Foreskin fibroblast (primary cell): ENCODE measurements at places on chromosomes 5 and 9.

DNA sequence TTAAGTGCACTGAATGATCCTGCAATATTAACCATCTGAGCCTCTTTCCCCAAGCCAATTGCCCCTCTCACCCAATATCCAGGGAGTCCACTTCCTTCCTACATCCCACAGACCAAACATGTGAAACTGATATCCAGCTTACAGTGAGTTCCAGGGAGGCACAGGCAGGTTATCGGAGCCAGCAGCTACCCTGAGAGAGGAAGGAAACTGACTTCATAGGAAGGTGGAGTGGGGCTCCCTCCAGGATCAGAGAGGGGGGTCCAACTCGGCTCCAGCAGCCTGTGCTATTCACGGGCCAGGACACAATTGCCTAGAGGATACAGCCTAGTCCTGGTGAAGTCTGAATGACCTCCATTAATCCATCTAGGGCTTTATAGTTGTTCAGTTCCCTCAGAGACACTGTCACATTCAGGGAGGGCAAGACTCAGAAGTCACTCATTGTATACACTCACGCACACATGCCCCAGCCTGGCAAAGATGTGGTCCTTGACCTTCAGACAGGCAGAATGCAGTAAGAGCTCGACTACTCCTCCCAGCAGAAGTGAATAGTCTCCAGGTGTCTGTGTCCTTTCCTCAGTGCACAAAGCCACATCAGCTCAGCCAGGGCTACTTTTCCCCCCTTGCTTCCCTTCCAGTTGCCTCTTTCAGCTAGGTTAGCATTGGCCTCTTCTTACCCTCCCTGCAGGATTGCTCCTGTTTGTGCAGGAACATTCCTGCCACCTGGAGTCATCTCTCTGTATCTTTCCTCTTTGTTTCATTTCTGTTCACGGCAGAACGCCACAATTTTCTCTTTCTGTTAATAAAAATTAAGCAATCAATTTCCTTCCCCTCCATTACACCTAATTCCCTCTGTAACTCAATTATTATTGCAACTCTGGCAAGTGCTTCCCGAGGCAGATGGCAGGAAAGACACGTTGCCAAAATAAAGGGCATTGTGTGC lies 501.7 kb downstream of the ARHGEF28 start:
- no peak for DNase-seq

DNA sequence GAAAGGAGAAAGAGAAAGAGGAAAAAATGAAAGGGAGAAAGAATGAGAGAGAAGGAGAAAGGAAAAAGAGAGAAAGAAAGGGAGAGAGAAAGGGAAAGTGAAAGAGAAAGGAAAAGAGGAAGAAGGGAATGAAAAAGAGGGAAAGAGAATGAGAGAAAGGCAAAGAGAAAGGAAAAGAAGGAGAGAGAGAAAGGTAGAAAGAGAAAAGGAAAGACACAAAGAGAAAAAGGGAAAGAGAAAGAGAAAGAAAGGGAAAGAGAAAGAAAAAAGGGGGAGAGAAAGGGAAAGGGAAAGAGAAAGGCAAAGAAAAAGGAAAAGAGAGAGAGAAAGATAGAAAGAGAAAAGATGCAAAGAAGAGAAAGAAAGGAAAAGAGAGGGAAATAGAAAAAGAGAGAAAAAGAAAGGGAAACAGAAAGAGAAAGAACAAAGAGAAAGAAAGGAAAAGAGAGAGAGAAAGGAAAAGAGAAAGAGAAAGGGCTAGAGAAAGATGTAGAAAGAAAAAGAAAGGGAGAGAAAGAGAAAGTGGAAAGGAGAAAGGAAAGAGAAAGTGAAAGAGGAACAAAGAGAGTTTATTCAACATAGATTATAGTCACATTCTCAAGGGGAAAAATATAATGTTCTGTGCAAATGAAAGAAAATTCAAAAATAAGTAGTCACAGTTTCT lies 165.2 kb downstream of the TMEM38B start:
- DNase-seq = no peak

- DNase-seq = no peak
Measured at GRCh38 chr9:127411122-127411521, 13.1 kb upstream of the ZNF79 start.

- DNase-seq = no peak
Measured at GRCh38 chr5:122909470-122910100, 64.2 kb downstream of the SNX24 start.

DNA sequence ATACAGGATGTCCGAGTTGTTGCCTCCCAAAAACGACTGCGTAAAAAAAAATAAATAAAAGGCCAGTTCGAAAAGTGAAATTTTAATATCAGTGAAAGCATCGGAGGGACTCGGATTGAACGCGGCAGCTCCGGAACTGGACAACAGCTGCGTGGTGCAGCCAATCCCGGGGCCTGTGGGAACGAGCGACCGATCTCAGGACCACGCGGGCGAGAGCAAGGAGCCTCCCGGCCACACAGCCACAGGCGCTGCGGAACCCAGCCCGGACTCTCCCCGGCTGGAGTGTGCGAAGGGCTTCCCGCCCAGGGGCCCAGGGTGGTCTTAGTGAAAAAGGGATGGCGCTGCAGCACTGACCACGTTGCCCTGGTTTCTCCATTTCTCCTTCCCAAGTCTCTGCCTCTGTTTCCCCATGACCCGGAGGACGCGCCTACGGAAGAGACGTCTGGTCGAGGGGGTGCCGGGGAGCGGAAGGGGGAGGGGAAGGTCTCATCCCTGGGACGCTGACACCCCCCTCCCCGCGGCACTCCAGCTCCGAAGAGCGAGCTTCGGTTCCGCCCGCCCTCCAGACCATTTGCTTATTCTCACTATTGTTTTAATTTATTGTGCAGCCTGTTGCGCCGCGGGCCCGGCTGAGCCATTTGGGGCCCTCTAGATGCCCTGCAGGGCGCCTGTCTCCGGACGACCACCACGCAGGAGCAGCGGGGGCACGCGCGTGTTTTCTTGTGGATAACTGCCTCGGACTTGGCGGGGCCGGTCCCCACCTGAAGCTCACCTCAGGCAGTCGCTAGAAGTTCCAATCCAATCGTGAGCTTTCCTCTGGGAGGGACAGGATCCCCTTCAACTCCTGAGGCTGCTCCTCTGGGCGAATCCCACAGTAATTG lies 303.0 kb downstream of the PARP8 start:
- DNase-seq = no peak

DNA sequence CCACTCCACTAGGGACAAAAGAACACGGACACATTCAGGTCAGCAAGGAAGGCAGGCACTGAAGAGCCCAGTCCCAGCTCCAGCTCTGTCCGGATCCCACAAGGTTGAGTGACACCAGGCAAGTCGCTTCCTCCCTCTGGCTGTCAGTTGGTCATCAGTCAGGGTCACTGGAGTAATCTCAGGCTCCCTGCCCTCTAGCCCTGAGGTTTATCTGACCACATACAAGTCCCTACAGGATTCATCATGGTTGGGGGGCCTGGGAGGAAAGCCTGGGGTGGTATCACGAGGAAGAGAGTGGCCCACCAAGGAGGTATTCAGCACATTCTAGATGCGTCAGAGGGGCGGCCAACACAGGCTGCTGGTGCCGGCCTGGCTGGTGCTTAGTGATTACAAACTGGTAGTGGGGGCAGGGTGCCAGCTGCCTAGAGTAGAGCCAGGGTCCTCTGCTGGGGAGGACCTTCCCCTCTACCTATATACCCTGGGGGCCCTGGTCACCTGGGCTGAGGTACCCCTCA lies 81.5 kb downstream of the SHB start:
- no peak for DNase-seq

DNA sequence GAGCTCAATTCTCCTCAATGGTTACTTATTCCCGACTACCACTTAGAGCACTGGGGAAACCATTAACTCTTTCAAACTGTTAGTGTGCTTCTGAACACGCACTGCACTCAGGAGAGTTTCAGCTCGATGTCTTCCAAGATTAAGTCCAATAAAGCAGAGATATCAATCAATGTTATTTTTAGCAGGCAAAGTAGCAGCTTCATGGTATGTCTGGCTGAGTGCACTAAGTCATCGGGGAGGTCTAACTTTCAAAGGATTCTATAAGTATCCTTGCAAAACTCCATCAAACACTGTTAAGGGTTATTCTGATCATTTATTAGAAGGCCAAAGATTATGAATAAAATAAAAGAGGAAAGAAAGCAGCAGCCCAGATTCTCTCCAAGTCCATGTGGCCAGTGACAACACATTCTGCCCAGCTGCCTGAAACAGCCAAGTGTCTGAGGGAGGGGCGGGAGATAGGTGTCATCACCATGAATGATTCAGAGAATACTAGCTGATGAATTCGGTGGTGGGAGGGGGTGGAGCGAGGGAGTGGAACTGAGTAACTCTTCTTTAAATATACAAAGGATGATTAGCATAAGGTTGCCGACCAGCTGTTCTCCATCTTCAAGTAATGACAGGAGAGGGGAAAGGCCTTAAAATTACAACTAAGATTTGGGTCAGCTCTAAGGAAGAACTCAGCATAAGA lies 21.3 kb downstream of the NREP start:
- DNase-seq = peak; percentile 98

DNA sequence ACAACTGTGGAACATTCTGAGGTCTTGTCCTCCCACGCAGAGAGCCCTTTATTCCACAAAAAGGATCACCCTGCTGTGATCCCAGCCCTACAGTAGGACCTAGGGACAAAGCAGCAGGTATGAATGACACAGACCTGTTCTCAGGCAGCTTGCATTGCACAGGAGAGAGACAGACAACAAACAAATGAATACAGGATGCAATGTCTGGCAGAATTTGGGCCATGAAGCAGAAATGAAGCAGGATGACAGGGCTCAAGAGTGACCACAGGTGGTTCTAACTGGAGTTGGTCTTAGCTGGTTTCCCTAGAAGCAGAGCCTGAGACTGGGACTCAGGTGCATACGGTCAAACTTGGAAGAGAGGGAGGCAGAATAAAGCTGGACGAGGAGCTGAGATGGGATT lies 388.8 kb downstream of the CDK5RAP2 start:
- no peak for DNase-seq

GRCh38 chr5:127664093-127664492 lies 15.2 kb downstream of the CTXN3 start:
- DNase-seq = no peak

DNA sequence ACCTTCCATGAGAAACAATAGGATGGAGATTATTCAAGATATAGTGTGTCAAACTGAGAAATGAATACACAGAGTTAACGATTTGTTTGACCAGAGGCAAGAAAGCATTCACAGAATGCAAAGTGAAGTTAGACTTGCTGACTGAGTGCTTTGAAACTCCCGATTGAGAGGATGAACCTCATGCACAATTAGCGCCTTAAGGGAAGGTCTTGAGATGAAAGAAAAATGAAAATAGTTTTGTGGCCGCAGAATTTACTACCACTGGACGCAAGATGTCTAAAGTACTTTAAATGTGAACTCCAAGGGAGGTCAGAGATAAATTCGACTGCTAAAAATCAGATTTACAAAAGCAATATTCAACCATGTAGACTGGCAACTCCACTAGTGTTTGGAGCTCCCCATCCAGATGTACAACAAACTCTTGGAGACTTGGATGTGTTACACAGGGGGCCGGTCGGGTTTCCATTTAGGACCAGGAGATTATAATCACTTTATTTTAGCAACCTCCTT lies 707 bp upstream of the RIMOC1 start:
- no peak for DNase-seq

- peak; percentile 58 for DNase-seq
Measured at GRCh38 chr9:99259231-99259918, 37.3 kb downstream of the SEC61B start.

- peak; percentile 66 for DNase-seq
Measured at GRCh38 chr9:121906074-121906870, 186.8 kb downstream of the TTLL11 start.

GRCh38 chr9:24572406-24572805 lies 26.7 kb upstream of the IZUMO3 start:
- no peak for DNase-seq

- no peak for DNase-seq
Measured at GRCh38 chr5:66436721-66437120, 159.5 kb upstream of the MAST4 start.

DNA sequence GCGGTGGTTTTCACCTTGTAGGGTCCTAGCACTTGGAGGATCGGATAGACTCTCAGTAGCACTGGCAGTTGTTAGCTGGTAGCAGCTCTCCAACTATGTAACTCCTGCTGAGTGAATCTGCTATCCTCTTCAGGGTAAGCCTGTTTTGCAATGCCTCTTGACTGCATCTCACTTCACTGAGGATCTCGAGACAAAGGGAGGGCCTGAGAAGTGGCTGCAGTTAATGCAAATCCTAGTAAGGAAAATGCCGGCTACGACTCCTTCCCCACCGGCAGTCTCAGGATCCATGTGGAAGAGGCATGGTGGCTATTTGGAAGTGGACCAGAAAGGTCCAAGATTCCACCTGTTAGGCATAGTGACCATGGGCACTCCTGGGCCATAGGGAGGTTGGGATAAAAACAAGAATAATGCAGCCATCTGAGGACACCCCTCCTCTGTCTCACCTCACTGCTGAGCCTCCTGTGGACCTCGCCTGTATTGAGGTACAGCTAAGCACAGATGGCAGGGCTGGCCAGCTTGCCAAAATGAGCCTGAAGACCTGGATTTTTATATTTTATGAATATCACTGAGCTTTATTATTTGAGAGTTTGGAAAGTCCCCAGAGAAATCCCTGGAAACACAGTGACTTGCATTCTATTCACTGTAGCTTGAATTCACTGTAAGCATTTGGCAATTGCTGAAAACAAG lies 146.0 kb downstream of the LIFR start:
- DNase-seq = no peak

DNA sequence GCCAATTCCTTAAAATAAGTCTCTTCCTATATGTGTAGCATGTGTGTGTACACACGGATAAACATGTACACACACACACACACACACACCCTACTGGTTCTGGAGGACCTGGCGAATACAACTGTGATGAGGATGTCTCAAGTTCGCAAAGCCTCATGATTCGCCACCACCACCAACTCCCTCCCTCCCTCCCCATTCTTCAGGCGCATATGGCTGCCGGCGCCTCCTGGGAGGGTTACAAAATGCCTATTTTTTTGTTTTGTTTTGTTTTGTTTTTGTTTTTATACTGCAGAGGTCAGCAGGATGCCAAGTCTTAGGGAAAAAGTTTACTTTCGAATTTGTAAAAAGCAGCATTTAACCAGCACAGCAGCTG lies 88.0 kb downstream of the DAP start:
- no peak for DNase-seq

DNA sequence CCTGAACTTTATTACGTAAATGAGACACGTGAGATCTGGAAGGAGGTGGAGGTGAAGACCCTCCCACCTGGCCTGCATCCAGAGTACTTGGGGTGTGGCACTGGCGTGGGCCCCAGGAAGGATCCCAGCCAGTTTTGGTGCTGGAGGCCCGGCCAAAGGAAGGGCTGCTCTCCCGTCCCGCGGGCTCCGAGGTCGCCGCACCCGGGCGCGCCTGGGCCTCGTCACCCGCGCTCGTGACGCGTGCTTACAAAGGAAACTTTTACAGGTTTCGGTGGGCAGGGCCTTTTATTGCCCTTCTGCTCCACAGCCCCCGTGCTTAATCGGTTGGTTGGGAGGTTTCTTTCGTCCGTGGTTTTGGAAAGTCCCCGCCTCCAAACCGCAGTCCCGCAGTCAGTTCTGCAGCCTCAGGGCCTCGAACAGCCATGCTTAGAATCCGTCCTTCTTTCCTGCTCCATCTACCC lies 29.2 kb downstream of the CDKN2A start:
- DNase-seq = peak; percentile 65

DNA sequence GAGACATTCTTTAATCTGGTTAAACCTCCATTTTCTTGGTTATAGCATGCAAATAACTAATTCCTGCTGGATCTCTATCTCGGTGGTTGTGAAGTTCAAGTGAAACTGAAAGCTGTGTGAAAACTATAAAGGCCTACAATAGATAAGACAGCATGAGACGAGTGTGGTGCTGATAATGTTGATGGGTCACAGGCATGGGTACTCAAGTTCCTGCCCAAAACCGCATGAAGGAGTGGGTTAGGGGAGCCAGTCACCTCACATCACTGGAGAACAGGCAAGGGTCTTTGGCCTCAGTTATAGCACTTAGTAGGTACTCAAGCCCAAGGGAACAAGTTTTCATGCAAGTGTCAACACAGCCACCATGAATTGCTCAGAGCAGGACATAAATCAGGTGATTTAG lies 16.7 kb downstream of the HMHB1 start:
- DNase-seq = no peak
